ENCODE measurements at places on chromosomes 2 and 18.

- DNase-seq = no peak
Observed at GRCh38 chr18:10170375-10170774, 256.6 kb downstream of the VAPA start.

GRCh38 chr2:70988726-70989648, 5.7 kb downstream of the TEX261 start:
- no peak for DNase-seq

- peak; percentile 26 for DNase-seq
Observed at GRCh38 chr2:67502346-67503065, 105.4 kb downstream of the ETAA1 start.

DNA sequence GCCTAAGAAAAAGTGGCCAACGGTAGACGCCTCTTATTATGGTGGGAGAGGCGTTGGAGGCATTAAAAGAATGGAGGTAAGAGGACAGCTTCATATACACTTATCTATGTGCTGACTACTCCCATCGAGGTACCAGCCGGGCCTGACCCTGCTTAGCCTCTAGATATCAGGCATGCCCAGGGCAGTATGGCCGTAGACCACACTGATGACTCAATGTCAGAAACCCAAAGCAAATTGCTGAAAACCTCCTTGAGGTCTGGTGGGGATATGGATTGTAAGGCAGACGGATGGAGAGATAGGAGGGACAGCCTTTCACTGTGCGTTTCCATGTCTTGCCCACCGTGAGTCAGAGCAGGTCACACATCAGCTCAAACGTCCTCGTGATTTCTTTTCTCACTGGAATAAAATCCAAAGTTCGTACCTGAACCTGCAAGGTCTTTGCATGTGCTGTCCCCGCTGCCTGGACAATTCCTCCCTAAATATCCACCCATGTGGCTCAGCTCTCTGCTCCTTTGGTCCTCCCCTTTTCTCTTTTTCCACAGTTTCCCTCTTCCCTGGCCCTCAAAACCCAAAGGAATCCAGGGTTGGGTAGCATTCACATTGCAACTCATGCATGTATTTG, 168.9 kb downstream of the ANTXR1 start:
- DNase-seq = no peak

- no peak for DNase-seq
Observed at GRCh38 chr18:72675394-72675793, 131.3 kb upstream of the CBLN2 start.
